Omental fat pad (tissue), 4 donors: ENCODE measurements at places on chromosomes 5 and 9.

DNA sequence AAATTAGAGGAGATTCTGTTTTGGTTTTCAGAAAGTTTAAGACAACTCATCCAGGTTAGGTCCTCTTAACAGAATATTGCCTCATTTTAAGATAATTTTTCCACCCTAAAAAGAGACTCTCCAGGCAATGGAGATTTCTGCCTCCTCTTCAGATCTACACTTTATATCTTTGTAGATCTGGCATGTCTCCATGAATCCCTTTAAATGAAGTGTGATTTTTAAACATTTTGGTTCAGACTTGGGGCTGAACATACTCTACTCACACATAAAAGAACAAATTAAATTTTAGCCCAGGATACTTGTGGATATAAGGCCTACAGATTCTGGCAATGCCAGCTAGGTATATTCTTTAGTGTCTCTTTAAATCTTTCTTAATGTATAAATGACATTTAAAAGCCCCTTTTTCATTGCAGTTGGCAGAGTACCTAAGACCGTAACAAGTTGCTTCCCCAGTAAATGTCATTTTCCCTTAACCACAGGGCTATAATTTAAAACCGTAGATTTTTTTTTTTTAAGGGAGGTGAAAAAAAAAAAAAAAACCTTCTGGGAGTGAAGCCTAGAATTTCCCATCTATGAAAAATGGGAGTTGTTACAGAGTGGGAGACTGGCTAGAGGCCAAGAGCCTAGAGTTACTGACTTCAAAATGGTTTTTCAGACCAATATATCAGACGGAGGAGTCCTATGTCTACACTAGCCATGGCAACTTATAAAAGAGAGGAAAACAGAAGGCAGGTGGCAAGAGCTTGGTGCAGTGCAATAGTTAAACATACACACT, 207.8 kb upstream of the TARS1 start:
- no peak for DNase-seq

DNA sequence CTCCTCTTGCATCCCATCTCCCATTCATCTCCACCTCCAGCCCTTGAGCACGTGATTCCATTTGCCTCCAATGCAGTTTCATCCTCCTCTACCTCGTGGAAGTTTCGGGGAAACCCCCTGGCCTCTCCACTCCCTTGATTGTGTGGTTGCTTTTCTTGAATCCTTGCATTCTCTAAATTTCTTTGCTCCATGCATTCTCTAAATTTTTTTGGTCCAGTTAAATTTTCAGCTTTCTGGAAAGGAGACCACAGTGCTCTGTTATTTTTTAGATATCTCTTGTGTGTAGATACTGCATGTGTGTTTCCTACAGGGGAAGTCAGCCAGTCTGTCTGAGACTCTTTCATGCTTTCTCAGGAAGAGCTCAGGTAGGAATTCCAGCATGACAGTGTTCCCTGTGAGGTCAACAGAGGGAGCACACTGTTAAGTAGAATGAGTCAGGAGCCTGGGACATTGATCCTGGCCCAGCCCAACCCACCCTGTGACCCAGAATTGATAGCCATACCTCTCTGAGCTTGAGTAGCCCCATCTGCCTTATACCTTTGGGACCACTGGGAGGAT, 52.8 kb downstream of the AMBP start:
- DNase-seq = no peak

DNA sequence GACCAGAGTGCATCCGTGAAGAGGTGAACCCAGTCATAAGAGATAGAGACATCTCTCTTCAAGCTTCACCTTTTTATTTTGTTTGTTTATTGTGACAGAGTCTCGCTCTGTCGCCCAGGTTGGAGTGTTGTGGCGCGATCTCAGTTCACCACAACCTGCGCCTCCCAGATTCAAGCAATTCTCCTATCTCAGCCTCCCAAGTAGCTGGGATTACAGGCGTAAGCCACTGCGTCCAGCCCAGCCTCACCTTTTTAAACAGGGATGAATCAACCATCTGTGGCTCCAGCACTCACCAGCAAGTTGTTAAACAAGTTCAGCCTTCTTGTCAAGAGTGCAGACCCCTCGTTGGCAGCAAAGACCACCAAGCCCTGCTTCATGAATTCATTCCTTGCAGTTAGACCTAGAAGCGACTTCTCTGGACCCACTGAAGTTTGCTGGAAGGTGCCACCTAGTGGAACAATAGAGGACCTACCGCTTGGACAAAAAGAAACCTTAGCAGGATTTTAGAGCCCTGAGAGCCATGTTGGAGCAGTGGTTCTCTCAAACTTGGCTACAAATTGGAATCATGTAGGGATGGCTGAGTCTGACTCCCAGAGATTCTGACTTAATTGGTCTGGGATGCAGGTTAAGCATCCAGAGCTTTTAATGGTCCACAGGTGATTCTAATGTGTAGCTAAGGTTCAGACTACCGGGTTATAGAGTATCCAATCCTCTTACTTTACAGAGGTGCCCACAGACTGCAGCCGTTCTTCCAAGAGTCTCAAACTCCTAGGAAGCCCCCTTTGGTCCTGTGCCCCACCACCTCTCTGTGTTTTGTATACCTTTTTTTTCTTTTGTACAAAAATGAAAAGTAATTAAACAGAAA, 10.5 kb upstream of the GALNT10 start:
- no peak for DNase-seq

GRCh38 chr9:70159630-70160029, 99.1 kb upstream of the SMC5 start:
- DNase-seq = no peak

DNA sequence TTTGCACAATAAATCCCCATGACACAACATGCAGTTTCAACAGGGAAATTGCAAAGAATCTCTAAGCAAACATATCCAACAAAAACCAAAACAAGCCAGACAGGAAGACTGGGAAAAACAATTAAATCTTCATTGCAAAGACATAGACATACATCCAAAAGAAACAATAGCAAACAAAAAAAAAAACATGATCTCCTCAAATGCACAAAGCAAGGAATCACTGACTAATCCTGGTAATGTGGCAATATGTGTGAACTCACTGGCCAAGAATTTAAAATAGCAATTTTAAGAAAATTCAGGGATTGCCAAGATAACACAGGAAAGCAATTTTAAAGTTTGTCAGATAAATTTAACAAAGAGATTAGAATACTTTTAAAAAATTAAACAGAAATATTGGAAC, 520.1 kb upstream of the SMC2 start:
- no peak for DNase-seq

DNA sequence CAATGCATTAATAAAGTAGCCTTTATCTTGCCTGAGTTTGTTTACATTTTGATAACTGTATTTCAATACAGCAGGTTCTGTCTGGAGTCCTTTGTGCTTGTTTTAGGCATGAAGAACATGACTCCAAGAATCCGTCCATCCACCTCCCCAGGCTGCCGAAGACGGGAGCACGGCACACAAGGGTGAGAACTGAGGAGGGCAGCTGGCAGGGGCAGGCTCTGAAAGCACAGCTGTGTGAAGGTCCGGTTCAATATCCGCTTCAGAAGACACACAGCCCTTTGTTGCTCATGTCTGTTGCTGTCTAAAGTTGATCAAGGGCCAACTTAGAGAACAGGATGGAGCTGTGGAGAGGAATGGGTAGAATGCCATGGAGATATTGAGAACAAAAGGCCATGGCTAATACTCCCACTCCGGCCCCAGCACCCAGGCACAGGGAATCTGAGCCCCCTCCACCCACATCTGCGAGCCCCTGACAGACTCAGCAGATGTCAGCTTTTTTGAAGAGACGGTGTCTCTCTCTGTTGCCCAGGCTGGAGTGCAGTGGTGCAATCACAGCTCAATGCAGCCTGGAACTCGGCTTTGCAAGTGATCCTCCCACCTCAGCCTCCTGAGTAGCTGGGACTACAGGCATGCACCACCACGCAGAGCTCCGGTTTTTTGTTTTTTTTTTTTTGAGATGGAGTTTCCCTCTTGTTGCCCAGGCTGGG, 58.5 kb upstream of the GNE start:
- DNase-seq = no peak

- DNase-seq = no peak
These were observed 60.5 kb downstream of the PCSK5 start for GRCh38 chr9:75950998-75951397.

DNA sequence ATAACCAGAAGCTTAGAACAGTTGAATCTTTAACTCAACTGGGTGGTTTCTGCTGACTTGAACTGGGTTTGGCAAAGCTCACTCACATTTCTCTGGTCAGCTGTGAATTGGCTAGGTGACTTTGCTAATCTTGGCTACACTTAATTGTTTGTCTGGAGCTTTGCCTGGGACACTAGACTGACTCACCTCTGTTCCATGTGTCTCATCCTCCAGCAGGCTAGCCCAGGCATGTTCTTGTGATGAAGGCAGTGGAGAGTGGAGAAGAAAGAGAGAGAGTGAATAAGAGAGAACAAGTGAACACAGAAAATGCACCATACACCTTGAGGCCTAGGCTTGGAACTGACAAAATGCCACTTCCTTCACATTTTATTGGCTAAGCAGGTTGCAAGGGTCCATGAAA, 32.6 kb downstream of the SPATA31D1 start:
- DNase-seq = no peak

DNA sequence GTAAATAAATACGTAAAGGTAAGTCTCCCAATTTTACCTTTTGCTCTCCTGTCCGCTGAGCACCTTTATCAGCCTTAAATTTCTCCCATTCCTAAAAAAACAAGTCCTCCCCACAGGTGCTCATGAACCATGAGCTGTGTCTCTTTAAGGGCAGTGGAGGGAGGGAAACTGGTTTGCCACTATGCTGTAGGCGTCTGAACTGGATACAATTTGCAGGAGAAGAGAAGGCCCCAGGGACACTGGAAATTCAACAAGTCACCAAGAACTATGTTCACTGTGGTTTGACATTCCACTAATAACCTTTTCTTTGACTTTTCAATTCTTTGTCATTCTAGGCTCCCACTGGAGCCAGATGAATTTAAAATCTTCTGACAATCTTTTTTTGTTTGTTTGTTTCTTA, 72.2 kb downstream of the LHFPL2 start:
- DNase-seq = no peak

DNA sequence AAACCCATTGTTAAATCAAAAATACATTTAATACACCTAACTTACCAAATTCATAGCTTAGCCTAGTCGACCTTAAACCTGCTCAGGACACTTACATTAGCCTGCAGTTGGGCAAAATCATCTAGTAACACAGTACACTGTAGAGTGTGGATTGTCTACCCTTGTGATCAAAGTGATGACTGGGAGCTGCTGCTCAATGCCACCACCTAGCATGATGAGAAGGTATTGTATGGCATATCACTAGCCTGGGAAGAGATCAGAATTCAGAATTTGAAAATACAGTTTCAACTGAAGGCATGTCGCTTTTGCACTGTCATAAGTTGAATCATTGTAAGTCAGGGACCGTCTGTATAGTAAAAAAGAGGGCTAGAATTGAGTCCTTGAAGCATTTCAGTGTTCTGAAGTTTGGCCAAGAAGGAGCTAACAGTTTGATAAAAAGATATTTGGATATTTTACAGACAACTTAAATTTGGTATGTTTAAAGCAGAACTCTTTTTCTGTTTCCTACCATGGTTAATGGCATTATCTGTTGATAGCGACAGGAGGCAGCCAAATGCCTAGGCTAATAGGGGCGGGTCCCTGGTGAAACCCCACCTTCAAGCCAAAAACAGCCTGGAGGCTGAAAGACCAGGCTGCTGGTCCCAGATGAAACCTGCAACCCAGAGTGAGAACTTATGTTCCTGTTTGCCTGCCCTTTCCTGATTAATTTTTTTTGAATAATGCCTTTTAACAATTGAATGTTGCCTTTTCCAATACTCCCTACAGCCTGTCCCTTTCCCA, 23.0 kb downstream of the SMIM15 start:
- no peak for DNase-seq

DNA sequence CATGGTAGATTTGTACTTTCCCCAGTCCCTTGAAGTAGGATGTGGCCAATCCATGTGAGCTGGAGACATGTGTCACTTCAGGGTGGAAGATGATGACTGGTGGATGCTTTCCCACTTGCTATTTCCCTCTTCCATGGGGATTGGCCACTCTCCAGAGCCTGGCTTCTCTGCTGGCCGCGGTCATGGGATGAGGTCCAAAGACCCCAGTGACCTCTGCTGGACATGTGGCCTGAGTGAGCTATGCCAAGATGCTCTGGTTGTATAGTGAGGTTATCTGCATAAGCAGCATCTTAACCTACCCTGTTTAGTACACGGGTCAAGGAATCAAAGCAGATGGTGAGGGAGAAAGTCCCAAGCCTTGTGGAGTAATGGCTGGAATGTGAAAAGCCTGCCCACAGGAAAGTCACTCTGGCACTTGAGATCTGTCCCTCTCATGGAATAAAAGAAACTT, 47.1 kb downstream of the SH3PXD2B start:
- DNase-seq = no peak

- DNase-seq = no peak
These were observed 57.2 kb downstream of the MARCHF3 start for GRCh38 chr5:126973193-126973592.

DNA sequence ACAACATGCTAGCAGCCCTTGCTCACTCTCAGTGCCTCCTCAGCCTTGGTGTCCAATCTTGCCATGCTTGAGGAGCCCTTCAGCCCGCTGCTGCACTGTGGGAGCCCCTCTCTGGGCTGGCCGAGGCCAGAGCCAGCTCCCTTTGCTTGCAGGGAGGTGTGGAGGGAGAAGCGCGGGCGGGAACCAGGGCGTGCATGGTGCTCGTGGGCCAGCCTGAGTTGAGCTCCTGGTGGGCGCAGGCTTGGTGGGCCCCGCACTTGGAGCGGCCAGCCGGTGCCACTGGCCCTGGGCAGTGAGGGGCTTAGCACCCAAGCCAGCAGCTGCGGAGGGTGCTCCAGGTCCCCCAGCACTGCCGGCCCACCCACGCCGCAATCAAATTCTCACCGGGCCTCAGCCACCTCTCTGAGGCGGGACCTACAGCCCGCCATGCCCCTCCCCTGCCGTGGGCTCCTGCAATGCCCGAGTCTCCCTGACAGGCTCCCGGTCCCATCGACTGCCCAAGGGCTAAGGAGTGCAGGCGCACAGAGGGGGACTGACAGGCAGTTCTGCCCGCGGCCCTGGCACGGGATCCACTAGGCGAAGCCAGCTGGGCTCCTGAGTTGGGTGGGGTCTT, 333.5 kb downstream of the KCNN2 start:
- DNase-seq = no peak
